ENCODE measurements at places on chromosomes 3 and 15.

GRCh38 chr3:169244119-169244864, 419.2 kb downstream of the MECOM start:
- DNase-seq, result peak; percentile 24

GRCh38 chr3:79351699-79352098, 416.1 kb downstream of the ROBO1 start:
- DNase-seq, result no peak

DNA sequence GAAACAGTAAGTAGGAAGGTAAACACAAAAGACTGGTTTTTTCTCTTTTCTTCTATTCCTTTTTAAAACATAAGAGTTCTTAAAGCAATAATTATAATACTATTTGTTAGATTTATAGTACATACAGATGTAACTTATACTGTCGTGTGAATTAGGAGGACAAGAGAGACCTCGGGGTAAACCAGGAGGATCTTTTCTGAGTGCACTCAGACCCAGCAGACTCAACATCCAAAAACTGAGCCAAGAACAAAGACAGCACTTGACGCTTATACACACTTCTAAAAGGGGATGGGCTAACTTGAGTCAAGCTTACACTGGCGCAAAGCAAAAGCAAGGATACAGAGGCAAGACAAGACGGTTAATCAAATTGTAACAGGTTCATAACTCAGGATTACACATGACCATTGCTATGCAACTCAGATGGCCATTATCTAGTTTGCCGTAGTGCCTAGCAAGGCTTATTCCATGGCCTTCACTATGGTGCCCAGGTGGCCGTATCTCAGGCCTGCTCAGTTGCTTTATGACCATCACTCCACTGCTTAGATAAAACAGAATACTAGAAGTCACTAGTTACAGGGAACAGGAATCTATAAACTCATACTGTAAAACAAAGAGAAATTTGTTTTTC, 18.6 kb downstream of the MTHFS start:
- DNase-seq, result no peak

DNA sequence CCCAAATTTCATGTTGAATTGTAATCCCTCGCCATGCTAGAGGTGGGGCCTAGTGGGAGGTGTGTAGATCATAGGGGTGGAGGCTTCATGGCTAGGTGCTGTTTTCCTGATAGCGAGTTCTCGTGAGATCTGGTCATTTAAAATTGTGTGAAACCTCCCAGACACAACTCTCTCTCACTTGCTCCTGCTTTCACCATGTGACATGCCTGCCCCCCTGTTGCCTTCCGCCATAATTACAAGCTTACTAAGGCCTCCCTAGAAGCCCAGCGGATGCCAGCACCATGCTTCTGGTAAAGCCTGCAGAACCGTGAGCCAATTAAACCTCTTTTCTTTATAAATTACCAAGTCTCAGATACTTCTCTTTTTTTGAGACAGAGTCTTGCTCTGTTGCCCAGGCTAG, 36.0 kb downstream of the CCDC54 start:
- DNase-seq, result peak; percentile 46

- DNase-seq, result peak; percentile 74
Observed at GRCh38 chr3:197749601-197750395, at the start of gene FYTTD1. Gene FYTTD1 (plus strand): TSS chr3:197749883. CDS start chr3:197749972, 89 bp downstream.

DNA sequence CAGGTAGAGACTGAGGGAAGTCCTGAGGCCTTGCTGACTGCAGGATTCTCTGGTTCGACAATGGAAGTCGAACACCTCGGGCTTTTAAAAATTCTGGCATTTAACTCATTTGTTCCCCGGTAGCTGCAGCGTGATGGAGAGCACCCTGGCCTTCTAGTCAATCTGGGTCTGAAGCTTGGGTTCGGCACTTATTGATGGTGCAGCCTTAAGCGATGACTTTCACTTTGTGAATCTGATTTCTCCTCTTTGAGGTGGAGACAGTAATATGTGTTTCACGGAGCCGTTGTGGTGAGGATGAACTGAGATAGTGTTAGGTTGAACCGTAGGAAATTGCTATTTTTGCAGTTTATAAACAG, 621 bp upstream of the PARP6 start:
- no peak for DNase-seq

GRCh38 chr15:68097029-68097428, 42.9 kb downstream of the PIAS1 start:
- DNase-seq, result no peak

GRCh38 chr15:89332446-89332845, 2.2 kb downstream of the POLG start:
- peak; percentile 35 for DNase-seq
